Renal cortical epithelial cell (primary cell): ENCODE measurements at places on chromosomes 11 and 22. TPM values are rescaled to one million over a fixed set of nuclear protein-coding genes. Genes with fewer than 3 reads are reported as not detected.
A peak's percentile ranks its signal among the peaks of the same experiment; 100 is the strongest.

- no peak for DNase-seq
These were observed 63.3 kb downstream of the SYN3 start for GRCh38 chr22:32994898-32995297.

APOL1 gene
- total RNA-seq = 155 and 247 TPM in 2 replicates

CHRM1 gene
- not detected in 2 replicates for total RNA-seq

SCUBE1 gene
- total RNA-seq = 0.10 TPM in 1 of 2 replicates, not detected in the other

MUC5AC gene
- total RNA-seq = not detected in 2 replicates

TECTA gene
- total RNA-seq = 0.17 and 0.50 TPM in 2 replicates

DNA sequence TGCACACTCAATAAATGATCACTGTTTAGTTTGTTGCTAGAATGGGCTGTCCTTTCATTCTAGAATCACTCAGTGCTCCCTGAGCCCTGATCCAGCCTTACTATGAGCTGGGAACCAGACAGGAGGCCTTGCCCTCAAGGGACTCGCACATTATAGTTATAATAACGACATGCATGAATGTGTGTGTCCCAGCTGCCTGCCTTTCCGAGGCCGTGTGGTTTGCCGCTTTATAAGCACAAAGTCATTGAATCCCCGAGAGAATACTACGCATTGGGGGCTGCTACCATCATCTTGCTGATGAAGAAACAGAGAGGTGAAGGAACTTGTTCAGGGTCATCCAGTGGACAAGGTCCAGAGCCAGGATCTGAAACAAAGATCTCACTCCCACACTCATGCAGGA is 75.7 kb downstream of the NFAM1 start:
- no peak for DNase-seq

PGA5 gene
- total RNA-seq = not detected in 2 replicates

DNA sequence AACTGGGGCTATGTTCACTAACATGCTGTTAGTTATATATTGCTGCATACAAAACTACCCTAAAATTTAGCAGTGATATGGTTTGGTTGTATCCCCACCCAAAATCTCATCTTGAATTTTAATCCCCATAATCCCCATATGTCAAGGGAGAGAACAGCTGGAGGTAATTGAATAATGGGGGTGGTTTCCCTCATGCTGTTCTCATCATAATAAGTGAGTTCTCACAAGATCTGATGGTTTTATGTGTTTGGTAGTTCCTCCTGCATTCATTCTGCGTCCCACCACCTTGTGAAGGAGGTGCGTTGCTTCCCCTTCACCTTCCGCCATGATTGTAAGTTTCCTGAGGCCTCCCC is 10.0 kb upstream of the PATL1 start:
- no peak for DNase-seq

GRCh38 chr11:35257281-35257680 is 118.3 kb downstream of the CD44 start:
- DNase-seq = no peak

- peak; percentile 13 for DNase-seq
These were observed 3.9 kb downstream of the MYEOV start for GRCh38 chr11:69297787-69298266.

C1QTNF4 gene
- not detected in 2 replicates for total RNA-seq

DNA sequence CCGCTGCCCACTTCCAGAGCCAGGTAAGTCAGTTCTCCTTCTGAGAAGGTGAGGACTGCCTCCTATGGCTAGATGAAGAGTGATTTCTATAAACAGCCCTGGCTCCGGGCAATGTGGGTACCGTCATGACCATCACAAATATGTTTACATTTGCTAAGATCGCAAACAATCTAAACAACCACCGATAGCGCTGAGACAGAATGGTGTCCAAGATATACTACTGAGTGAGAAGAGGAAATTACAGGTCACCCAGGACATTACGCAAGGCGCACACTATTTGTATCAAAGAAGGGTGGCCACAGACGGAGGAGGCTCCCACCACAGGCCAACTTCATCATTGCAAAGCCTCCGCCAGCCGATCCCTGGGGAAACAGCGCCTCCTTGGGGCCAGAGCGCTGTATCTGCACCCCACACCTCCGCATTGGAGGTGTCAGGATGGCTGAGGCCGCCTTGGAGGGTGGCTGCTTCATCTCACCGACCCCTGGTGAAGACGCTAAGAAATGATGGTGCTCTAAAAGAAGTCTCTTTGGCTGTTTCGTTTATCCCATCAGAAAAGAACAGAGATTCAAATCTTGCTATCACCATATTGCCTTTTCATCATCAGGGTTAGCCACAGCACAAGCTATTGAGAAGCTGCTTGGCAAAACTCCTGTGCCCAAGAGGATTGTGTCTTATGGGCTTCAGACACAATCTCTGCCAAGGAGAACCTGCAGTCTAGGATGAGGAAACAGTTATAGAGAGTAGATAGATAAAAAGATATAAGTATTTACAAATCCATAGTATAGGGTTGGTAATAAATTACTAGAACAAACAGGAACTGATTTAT is 12.3 kb upstream of the ASRGL1 start:
- no peak for DNase-seq

DNA sequence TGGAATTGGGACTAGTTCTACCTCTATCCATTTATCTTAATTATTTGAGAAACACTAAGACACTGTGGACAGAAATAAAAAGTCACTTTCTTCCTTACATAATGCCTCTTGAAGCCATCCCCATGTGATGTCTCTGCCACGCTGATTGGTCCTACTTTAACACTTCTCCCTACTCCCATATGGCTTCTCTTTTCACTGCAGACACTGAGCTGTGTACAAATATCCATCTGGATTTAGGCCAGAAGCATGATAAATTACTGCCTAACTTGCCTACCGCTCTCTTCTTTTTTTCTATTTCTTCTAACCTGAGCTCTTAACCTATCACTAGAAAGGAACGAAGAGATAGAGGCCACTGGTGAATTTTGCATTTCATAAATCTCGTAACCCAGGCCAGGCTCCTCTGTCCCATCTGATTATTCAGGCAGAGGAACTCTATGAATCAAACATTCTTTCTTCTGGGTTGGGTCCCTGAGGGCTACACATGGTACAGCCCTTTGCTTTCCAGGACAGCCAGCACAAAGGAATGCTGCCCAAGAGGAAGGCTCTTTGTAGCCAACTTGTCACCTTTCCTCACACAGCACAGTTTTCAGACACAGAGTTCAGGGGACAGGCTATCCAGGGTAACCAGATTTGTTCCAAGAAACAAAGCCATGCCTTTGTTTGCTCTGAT is 878.5 kb upstream of the LRRC4C start:
- no peak for DNase-seq

- peak; percentile 33 for DNase-seq
These were observed 77.9 kb upstream of the ALX4 start for GRCh38 chr11:44387825-44388224.
